ENCODE measurements at places on chromosomes 3 and 15.

DNA sequence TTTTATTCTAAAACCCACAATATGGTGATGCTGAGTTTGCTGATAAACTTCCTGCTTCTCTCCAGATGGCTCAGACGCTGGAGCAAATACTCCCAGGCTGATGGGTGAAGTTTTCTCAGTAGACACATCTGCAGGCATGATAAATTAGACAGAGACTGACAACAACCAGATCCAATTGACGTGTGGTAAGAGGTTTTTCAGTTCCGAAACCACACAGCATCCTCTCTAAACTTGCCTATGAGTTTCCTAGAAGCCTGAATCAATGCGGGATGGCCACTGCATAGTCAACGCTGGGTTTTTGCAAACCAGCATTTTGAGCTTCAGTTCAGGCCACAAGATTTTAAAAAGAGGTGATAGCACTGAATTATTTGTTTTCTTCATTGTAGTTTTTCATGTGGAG lies 360.3 kb upstream of the ARRDC4 start:
- no peak for DNase-seq

- no peak for DNase-seq
These were observed at the start of the genes OSBPL10 and ZNF860 for GRCh38 chr3:31981206-31982181. OSBPL10 (minus strand) TSS chr3:31981262; CDS start chr3:31981179, 83 bp downstream. ZNF860 (plus strand) TSS chr3:31981750; CDS start chr3:31989080, 7,330 bp downstream.

- no peak for DNase-seq
These were observed 21.8 kb downstream of the MRPS11 start for GRCh38 chr15:88489321-88489720.

GRCh38 chr15:57784081-57784511 lies 77.6 kb downstream of the POLR2M start:
- DNase-seq: no peak

GRCh38 chr3:136535906-136536305 lies 216.3 kb downstream of the STAG1 start:
- DNase-seq: no peak

- no peak for DNase-seq
These were observed 74.0 kb downstream of the SATB1 start for GRCh38 chr3:18351069-18351628.

DNA sequence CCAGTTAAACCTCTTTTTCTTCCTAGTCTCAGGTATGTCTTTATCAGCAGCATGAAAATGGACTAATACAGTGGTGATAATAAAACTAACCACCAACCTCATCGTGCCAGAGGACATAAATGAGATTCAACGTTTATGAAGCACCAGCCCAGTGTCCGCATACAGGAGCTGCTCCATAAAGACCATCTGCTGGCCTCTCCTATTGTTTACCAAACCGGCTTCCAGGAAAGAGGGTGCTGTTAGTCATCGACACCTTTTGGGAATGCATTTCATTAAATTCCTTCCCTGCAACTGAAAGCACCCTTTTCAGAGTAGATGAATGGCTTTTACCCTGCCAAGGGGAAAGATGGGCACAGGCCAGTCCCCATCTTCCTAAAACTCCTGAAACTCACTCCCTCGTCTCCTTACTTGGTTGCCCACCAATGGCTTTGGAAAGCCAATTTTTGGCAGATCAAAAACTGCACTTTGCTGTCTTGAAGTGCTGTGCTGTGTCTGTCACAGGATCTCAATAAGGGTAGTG lies 122.1 kb downstream of the AQP9 start:
- DNase-seq: no peak

- peak; percentile 24 for DNase-seq
These were observed 335.1 kb upstream of the THRB start for GRCh38 chr3:24829629-24830229.

DNA sequence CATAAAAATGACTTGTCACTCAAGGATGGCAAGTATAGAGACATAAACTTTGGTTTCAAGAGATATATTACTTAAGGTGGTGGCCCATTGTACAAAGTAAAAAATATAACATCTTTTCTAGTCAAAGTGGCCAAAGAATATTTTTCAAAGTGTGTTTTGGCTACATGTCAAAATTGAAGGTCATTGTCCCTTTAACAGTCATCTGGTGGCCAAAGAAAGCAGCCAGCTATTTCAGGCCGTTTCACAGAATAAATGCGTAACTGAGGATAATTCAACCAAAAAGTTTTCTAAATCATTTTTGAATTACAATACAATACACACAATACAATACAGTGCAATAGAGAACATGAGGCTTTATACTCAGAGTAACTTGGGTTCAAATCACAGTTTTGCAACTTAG lies 4.2 kb upstream of the CDIN1 start:
- DNase-seq: no peak

DNA sequence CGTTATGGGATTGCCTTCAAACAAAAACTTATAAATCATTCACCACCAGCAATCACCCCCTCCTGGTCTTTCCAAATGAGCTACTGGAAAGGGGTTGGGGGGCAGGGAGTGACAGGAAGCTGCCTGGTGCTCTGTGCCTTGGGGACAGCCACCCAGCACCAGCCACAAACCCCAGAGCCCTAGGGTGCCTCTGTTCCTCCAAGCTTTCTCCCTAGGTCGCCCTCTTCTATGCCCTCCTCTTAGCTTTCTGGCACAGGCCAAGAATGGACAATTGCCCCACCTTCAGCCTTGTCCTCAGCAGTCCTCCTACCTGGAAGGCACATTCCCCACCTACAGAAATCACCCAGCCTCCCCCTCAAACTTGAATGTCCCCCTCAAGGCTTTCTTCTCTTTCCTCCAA lies 3.3 kb downstream of the OXTR start:
- DNase-seq: no peak

Measured in neural crest cell (in vitro differentiated cells).